NCI-H1417 treated with DMSO at 0.1 percent for 48 hours (cell line): ENCODE measurements at places on chromosomes 5 and 9.
A peak's percentile ranks its signal among the peaks of the same experiment; 100 is the strongest.

- no peak for DNase-seq
Measured at GRCh38 chr5:110663525-110663924, 62.9 kb downstream of the TMEM232 start.

DNA sequence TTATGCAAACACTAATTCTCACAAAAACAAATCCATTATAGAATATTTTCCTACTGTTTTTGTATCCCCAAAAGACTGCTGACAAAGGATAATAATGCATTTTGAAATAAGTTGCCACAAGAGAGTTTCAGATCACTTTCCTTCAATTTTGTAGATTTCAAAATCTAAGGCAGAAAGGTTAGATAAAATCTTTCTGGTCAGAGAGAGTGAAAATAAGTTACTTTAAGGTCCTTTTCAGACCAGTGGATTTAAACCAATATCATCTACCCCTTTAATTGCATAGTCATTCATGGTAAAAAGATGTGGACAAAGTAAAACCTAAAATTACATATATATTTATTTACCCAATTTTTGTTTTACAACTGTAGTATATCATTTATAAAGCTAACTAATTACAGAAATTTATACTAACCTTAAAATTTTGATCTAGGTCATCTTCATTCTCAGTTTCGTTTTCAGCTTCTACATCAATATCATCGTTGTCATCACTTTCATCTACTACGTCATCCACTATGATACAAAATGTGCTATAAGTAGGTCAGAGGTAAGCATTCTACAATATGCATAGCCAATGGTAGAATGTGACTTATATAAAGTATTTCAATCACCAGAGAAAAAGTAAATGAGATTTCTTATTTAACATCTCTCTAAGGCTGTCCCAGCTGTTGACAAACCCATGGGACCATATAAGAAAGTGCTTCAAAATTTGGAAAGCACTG, 95.7 kb downstream of the AGTPBP1 start:
- DNase-seq: no peak

- DNase-seq: no peak
Measured at GRCh38 chr9:126675147-126675467, 61.4 kb downstream of the LMX1B start.

- peak; percentile 11 for DNase-seq
Measured at GRCh38 chr9:14136047-14136635, 177.8 kb downstream of the NFIB start.

DNA sequence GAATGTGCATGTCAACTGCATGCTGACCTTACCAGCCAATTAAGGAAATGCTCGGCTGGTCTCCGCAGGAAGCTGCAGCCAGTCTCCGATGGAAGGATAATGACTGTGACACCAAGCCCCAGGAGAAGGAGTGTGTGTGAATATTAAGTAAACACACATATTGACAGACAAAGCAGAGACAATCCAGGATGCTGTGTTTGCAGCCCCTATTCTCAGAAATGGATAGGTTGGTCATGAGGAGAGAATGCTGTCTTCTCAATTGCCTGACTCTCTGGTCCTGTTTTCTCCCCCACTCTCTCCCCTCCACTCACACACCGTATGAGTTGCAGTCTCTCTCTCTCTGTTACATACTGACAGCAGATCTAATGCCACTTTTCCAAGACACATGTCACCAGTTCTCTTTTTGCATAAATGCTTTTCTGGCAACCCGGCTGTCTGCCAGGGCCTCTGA, 85.7 kb downstream of the EPB41L4A start:
- DNase-seq: no peak

DNA sequence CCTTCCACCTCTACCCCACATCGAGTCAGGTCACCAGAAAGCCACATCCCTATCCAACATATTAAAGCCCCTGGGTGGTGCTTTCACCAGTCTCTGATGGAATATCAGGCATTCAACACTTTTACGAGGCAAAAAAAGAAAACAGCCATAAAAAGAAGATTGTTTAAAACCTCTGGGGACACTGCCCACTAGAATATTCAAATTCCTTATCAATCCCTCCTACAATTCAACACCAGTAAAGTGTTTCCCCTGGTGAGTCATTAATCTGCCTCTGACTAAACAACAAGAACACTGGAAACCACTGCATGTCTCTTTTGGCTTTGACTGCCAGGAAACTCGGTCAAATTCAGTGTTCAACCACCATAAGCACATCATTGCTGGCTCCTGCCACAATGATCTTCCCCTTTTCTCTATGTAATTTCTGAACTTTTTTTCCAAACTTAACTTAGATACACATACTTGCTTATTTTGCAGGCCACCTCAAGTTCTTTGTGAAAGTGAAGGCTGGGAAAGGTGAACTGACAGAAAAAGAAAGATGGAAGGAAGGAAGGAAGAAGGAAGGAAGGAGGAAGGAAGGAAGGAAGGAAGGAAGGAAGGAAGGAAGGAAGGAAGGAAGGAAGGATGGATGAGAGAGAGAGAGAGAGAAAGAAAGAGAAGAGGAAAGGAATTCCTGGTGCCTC, 105.3 kb downstream of the PAX5 start:
- DNase-seq: no peak

DNA sequence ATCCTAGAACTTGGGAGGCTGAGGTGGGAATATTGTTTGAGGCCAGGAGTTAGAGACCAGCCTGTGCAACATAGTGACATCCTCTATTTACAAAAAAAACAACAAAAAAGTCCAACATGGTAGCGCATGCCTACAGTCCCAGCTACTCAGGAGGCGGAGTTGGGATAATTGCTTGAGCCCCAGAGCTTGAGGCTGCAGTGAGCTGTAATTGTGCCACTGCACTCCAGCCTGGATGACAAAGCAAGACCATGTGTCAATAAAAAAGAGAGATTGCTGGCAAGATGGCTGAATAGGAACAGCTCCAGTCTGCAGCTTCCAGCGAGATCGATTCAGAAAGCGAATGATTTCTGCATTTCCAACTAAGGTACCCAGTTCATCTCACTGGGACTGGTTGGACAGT, 54.8 kb upstream of the FBXL17 start:
- no peak for DNase-seq

GRCh38 chr9:126482361-126483044, 131.2 kb upstream of the LMX1B start:
- no peak for DNase-seq

- DNase-seq: no peak
Measured at GRCh38 chr5:83745816-83746215, 25.2 kb upstream of the HAPLN1 start.

GRCh38 chr5:74389531-74390305, 250.8 kb downstream of the ENC1 start:
- DNase-seq: no peak

GRCh38 chr5:122844910-122845228, 544 bp upstream of the SNX24 start:
- DNase-seq: no peak

GRCh38 chr5:180070756-180071530, 616 bp downstream of the RNF130 start:
- no peak for DNase-seq

- DNase-seq: no peak
Measured at GRCh38 chr5:147303251-147303650, 68.4 kb downstream of the STK32A start.

- DNase-seq: no peak
Measured at GRCh38 chr5:142726188-142726731, 40.4 kb upstream of the FGF1 start.

GRCh38 chr9:137441289-137441934, at the start of gene ENTPD8:
TSS of gene ENTPD8 (minus strand) at chr9:137441357. CDS start at chr9:137438285, 3,072 bp downstream.
- DNase-seq: no peak

DNA sequence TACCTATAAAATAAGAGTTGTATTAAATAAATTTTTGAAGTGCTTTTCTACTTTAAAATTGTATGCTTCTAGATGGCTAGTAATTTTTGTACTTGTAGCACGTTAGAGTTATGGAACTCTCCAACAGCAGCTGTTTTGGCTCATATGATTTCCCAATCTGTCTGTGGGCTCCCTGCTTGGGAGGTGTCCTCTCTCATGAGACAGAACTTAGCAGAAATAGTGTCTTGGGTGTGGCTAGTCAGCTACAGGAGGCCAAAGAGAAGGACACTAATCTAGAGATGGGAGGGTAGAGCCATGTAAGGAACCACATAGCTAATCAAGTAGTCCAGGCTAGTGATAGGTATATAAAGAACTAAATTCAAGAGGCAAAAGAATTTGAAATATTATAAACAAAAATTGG, 78.4 kb upstream of the DAB2 start:
- no peak for DNase-seq
